ENCODE measurements at places on chromosomes 12 and 14. TPM values are rescaled to one million over a fixed set of nuclear protein-coding genes. Genes with fewer than 3 reads are reported as not detected.

Gene GPD1
- 0.68 TPM for total RNA-seq

Gene TTC7B
- 2.6 TPM for total RNA-seq

DNA sequence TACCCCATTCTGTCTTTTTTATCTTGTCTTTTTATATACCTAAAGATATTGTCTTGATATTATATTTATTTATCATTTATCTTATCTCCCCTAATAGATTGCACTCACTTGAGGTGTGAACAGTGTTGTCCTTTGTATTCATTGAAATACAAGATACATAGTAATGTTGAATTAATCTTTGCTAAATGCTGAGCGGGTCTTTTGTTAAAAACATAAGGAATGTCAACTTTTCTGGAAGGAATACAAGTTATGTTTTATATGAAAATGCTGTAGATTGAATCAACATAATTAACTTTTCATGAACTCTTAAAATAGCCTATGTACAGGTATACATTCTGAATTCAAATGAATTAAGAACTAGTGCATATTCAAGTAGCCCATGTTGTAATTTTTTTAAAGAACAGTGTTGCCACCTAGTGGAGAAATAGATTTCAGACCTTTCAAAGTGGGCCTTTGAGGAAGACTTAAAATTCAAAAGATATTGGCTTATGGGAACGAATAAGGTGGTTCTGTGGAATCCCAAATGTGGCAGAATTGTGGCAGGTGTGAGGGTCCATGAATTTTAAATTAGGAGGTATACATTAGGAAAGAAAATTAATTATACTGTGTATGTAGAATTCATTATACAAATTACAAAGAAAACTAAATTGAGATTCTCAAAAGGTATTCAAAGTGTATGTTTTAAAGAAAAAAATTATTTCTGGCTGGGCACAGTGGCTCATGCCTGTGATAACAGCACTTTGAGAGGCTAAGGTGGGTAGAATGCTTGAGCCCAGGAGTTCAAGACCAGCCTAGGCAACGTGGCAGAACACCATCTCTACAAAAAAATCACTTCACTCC lies 19.1 kb downstream of the BBOF1 start:
- DNase-seq: no peak

GRCh38 chr12:51971679-51972421 lies 20.4 kb downstream of the ACVR1B start:
- no peak for DNase-seq

GRCh38 chr12:80162177-80162576 lies 62.8 kb downstream of the OTOGL start:
- no peak for DNase-seq

Gene DEGS2
- 0.68 TPM for total RNA-seq

Gene CCND2
- 218 TPM for total RNA-seq

- no peak for DNase-seq
These were observed 47.5 kb downstream of the MRPL42 start for GRCh38 chr12:93514853-93515252.

DNA sequence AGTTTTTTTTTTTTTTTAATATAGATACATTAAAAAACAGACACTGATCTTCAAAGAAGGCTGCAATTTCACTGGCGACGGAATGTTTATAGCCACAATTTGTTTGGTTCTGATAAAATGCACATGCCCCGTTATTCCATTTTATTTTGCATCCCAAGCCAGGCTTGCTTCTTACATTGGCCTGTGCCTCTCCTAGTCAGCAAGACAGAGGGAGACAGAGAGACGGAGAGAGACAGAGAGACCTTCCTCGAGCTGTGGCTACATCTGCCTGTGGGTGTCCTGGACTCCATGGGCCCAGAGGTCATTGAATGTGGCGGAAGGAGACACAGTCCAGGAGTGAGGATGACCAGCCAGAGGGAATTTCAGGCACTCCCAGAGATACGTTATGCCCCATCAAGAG lies 926.6 kb downstream of the VRK1 start:
- DNase-seq: no peak

Gene NELL2
- 187 TPM for total RNA-seq

DNA sequence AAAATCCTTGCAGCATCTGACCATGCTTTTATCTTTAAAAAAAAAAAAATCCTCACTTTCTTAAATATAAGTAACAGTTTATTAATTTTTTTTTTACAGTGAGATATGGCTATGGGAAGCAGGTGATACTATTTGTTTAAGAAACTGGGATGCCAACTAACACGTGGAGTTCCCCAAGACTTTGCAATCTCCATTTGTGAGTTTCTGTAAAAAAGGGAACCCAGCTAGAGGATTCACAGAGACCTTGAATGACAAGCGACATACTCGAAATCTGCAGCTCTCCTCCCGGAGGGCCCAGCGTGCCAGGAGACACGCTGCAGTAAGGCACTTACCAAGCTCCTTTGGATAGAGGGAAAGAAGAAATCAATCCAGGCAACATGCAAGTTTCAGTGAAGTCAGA lies 30.1 kb downstream of the SLC15A4 start:
- DNase-seq: no peak

Data from T-cell (primary cell).